ENCODE measurements at places on chromosomes 5 and 9. TPM values are rescaled to one million over a fixed set of nuclear protein-coding genes. Genes with fewer than 3 reads are reported as not detected.

AFAP1L1 gene
- total RNA-seq: 0.56 TPM

FGFR4 gene
- total RNA-seq: 3.1 TPM

SPATA31C2 gene
- total RNA-seq: not detected

EPB41L4B gene
- total RNA-seq: not detected

BHMT gene
- total RNA-seq: not detected

ANGPTL2 gene
- total RNA-seq: not detected

HTR1A gene
- total RNA-seq: not detected

C5orf58 gene
- total RNA-seq: not detected

CNTNAP3 gene
- not detected for total RNA-seq

TAF1L gene
- total RNA-seq: not detected

PKD2L2 gene
- not detected for total RNA-seq

TXNDC8 gene
- not detected for total RNA-seq

SV2C gene
- 0.08 TPM for total RNA-seq

TMEM8B gene
- total RNA-seq: 9.6 TPM

SIMC1 gene
- total RNA-seq: 15.4 TPM

TEX48 gene
- total RNA-seq: not detected

RIC1 gene
- total RNA-seq: 26.3 TPM

CDX1 gene
- not detected for total RNA-seq

KIF24 gene
- total RNA-seq: 0.05 TPM

CCDC180 gene
- total RNA-seq: 7.1 TPM

PRKACG gene
- total RNA-seq: not detected

ZNF354C gene
- total RNA-seq: 2.5 TPM

SAPCD2 gene
- total RNA-seq: 0.19 TPM

SEMA6A gene
- total RNA-seq: not detected

EXOC3 gene
- total RNA-seq: 84.1 TPM

IL5 gene
- not detected for total RNA-seq

MAST4 gene
- 21.6 TPM for total RNA-seq

ARHGEF39 gene
- total RNA-seq: 0.08 TPM

SPATA31E1 gene
- total RNA-seq: not detected

S1PR3 gene
- 0.31 TPM for total RNA-seq

PPIC gene
- not detected for total RNA-seq

TYRP1 gene
- not detected for total RNA-seq

ATOSB gene
- 5.1 TPM for total RNA-seq

P4HA2 gene
- total RNA-seq: not detected

TMEM232 gene
- total RNA-seq: 1.1 TPM

SLC34A1 gene
- total RNA-seq: not detected

SLC45A2 gene
- not detected for total RNA-seq

GTF3C5 gene
- 52.4 TPM for total RNA-seq

FSTL4 gene
- not detected for total RNA-seq

ZNF608 gene
- not detected for total RNA-seq

ANP32B gene
- total RNA-seq: 178 TPM

GDA gene
- not detected for total RNA-seq

AJM1 gene
- total RNA-seq: 1.1 TPM

SLC31A1 gene
- 12.3 TPM for total RNA-seq

SPATA31A3 gene
- not detected for total RNA-seq

Data from CD4-positive, alpha-beta T cell (primary cell).